ENCODE measurements at places on chromosomes 3 and 15. TPM values are rescaled to one million over a fixed set of nuclear protein-coding genes. Genes with fewer than 3 reads are reported as not detected.

The OR5H1 gene
- not detected for total RNA-seq

The EAF2 gene
- total RNA-seq = not detected

DNA sequence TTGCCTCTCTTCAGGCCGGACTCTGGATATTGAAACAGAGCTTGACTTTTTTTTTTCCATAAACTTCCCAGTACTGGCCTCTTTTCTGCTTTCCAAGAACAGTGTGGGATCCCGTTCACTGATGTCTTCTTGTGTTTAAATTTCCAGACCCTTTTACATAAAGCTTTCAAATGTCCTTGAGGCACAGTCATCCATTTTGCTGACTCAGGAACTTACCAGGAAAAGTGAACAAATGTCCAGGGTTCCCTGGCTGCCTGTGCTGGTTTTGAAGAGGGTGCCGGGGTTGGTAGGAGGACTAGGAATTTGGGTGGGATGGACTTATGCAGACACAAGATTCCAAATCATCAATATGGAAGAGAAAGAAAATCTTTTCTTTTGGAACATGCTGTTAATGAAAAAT, 68.1 kb downstream of the CHDH start:
- H3K4me1 ChIP-seq = no peaks in the 10 kb centered on the region
- no peaks in the 10 kb centered on the region for H3K36me3 ChIP-seq
- no peak overlapping the region for H3K4me3 ChIP-seq
- no peak overlapping the region for H3K27ac ChIP-seq
- no peaks in the 10 kb centered on the region for H3K27me3 ChIP-seq

- no peak overlapping the region for H3K27ac ChIP-seq
- no peak for DNase-seq
- H3K4me3 ChIP-seq = no peak overlapping the region
- no peaks in the 10 kb centered on the region for H3K27me3 ChIP-seq
- H3K4me1 ChIP-seq = no peaks in the 10 kb centered on the region
Observed at GRCh38 chr3:110773413-110773954, 298.1 kb upstream of the NECTIN3 start.

DNA sequence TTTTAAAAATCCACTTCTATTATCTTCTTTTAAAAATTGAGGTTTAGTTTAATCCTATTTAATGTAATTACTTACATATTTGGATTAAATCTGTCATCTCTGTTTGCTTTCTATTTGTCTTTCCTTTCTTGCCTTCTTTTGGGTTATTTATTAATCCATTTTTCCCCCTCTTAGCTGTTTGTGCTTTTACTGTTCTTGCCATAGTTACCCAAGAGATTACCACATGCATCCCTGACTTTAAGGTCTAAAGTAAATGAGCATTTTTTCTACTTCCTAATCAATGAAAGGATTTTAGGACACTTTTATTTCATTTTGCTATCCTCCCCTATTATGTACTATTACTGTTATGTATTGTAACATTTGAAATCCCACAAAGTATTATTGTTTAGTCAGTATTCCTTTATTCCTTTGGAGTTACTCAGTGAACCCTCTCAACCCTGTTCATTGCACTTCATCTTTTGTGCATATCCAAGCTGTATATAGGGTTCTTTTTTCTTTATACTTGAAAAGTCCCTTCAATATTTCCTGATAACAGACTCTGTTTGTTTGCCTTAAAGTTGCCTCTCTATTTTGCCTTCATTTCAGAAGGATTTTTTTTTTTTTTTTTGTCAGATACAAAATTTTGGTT, 62.7 kb downstream of the MEF2A start:
- H3K27me3 ChIP-seq = no peaks in the 10 kb centered on the region
- no peak overlapping the region for H3K27ac ChIP-seq
- no peaks in the 10 kb centered on the region for H3K36me3 ChIP-seq
- no peak overlapping the region for H3K4me3 ChIP-seq
- no peak for DNase-seq

Measured in Peyer's patch (tissue), 4 donors.